ENCODE measurements at places on chromosomes 13 and 19. TPM values are rescaled to one million over a fixed set of nuclear protein-coding genes. Genes with fewer than 3 reads are reported as not detected.

The LHB gene
- total RNA-seq = not detected

The FCER2 gene
- total RNA-seq = 0.45 TPM

The MCEMP1 gene
- total RNA-seq = 0.18 TPM

The LSM14A gene
- total RNA-seq = 34.1 TPM

The ZNF541 gene
- total RNA-seq = 0.08 TPM

The IGFL3 gene
- not detected for total RNA-seq

The VSTM2B gene
- not detected for total RNA-seq

The CEACAM1 gene
- total RNA-seq = 27.0 TPM

The LILRA5 gene
- 1.4 TPM for total RNA-seq

The PRTN3 gene
- 0.23 TPM for total RNA-seq

The ZFP36 gene
- total RNA-seq = 44.0 TPM

The NRTN gene
- 16.7 TPM for total RNA-seq

The ZNF844 gene
- 2.7 TPM for total RNA-seq

The METTL21C gene
- total RNA-seq = not detected

Measured in left lobe of liver (tissue), 2 donors.